ELR (cell line): ENCODE measurements at places on chromosomes 7 and 10.

- peak; percentile 52 for DNase-seq
Observed at GRCh38 chr10:58554316-58554715, 41.6 kb downstream of the BICC1 start.

DNA sequence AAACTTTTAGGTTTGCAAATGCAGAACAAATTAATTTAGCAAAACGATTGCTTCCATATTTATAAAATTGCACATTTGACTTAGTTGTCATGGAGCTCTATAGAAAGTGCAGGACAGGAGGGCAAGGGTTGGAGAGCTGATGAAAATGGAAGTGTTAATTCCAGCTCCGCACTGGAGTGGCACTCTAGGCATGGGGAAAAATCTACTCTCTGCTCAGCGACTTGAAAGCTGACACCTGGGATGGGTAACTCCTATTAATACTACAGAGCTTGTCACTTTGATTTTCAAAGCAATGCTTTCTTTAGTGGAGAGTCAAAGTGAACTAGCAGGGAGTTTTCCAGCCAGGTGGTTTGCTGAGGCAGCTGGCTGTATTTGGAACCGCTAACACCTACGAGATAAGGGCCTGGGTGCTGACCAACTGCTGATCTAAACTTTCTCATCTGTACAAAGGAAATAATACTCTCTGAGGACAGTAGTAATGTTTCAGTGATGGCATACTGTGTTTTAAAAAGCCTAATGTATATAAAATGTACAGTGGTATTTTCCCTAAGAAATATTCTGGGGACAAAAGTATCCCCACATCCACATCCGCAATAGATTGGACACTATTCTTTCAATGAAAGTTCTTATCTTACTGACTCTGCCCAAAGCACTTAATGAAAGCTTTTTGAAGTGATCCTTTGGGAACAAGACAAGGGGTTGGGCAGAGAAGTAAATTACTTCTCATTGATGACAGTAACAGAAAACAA lies 444.3 kb downstream of the GPAM start:
- no peak for DNase-seq

DNA sequence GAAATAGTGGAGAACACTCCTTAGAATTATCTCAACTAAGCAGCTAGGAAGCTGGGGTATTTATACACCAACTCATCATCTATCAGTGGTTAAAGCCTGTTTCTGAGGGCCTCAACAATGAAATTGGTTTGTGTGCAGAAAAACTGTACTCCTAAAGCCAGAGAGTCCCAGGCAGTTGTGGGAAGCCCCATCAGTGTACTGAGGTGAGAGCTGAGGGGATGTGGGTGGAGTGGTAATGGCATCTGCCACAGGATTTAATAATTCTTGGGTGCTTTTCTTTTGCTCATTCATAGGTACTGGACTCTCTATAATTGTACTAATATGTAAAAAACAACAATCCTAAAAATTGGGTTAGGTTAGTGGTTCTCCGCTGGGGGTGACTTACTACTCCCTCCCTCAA lies 267.5 kb downstream of the PTEN start:
- DNase-seq: no peak

DNA sequence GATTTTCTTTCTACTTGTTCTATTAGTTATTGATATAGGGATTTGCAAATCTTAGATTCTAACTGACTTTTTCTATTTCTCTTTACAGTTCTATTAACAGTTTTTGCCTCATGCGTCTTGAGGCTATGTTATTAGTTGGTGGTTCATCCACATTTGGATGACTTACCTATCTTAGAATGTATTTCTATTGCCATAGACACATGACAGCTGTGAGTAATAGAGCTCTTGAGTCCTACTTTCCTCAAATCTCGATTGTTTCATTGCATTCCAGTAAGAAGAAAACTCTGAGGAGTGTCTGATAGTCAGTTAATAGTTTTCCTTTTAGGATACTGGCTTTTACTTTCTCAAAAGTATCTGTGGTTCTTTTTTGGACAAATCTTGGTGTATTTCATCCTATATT lies 241.4 kb upstream of the ZNF32 start:
- peak; percentile 93 for DNase-seq

- DNase-seq: no peak
Observed at GRCh38 chr10:96228408-96228994, 42.9 kb downstream of the BLNK start.

- no peak for DNase-seq
Observed at GRCh38 chr10:44153918-44154670, 230.8 kb downstream of the CXCL12 start.

GRCh38 chr7:77205706-77206105 lies 6.1 kb upstream of the FGL2 start:
- no peak for DNase-seq

GRCh38 chr10:73922007-73922863 lies 11.3 kb downstream of the PLAU start:
- DNase-seq: no peak

- no peak for DNase-seq
Observed at GRCh38 chr7:159108941-159109652, 35.6 kb downstream of the VIPR2 start.

GRCh38 chr7:27187475-27188385 lies 2.7 kb upstream of the HOXA11 start:
- peak; percentile 59 for DNase-seq

GRCh38 chr10:80392250-80392649 lies 16.1 kb upstream of the PRXL2A start:
- DNase-seq: no peak

- no peak for DNase-seq
Observed at GRCh38 chr10:69677985-69678654, 48.1 kb downstream of the FAM241B start.
